ENCODE measurements at places on chromosomes 16 and 17. TPM values are rescaled to one million over a fixed set of nuclear protein-coding genes. Genes with fewer than 3 reads are reported as not detected.

- H3K27me3 ChIP-seq, result peaks cover 2% of the 10 kb centered on the region
- DNase-seq, result no peak
- peaks cover 15% of the 10 kb centered on the region for H3K4me1 ChIP-seq
- no peak overlapping the region for H3K27ac ChIP-seq
Observed at GRCh38 chr17:73141411-73141810, 23.4 kb upstream of the SSTR2 start.

- no peaks in the 10 kb centered on the region for H3K27me3 ChIP-seq
- no peak overlapping the region for H3K4me3 ChIP-seq
- H3K27ac ChIP-seq, result no peak overlapping the region
- no peak for DNase-seq
Observed at GRCh38 chr16:17457513-17457912, 13.2 kb downstream of the XYLT1 start.

Gene GRN
- total RNA-seq, result 58.8 TPM

Gene CXCL16
- total RNA-seq, result 2.7 TPM

Gene DYNLRB2
- not detected for total RNA-seq

DNA sequence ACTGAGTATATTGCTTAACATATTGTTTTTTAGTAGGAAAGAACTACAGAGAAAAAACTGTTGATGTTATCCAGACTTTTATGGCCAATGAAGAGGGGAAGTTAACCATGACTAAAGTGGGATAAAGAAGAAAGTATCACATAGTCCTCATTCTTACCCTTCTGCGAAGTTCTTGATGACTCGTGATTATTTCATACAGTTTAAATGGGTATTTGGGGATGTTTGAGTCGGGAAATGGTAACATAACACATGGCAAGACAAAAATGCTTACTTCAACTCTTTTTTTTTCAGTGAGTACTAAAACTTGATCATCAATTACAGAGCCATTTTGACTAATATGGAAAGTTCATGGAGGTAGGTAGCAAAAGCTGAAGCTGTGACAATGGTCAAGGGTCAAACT, 4.9 kb downstream of the POLG2 start:
- H3K4me1 ChIP-seq, result peaks cover 38% of the 10 kb centered on the region
- no peaks in the 10 kb centered on the region for H3K27me3 ChIP-seq
- DNase-seq, result no peak
- no peak overlapping the region for H3K4me3 ChIP-seq
- peaks cover 30% of the 10 kb centered on the region for H3K36me3 ChIP-seq
- H3K27ac ChIP-seq, result no peak overlapping the region

DNA sequence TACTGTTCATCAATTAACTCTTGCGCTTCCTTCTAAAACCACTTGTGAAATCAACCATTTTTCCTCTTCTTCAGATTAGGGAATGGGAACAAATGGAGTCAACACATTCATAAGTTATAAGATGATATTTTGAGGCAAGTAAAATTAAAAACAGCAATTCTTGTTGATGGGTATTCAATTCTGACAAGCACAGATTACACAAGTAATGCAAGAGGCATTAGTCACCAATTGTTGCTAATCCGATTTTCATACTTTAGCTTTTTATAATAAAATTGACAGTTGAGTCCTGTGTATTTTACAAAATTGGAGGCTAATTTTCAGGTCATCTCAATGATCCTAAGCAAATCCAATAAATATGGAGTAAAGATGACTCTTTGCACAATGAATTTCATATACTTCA, 918.4 kb upstream of the SOX9 start:
- H3K4me3 ChIP-seq, result no peak overlapping the region
- H3K27ac ChIP-seq, result no peak overlapping the region
- H3K4me1 ChIP-seq, result no peaks in the 10 kb centered on the region
- no peaks in the 10 kb centered on the region for H3K36me3 ChIP-seq
- H3K27me3 ChIP-seq, result no peaks in the 10 kb centered on the region

Gene KRT33B
- not detected for total RNA-seq

Gene TBC1D16
- total RNA-seq, result 2.1 TPM

GRCh38 chr16:17463335-17463734, 7.4 kb downstream of the XYLT1 start:
- no peaks in the 10 kb centered on the region for H3K27me3 ChIP-seq
- H3K4me1 ChIP-seq, result peaks cover 56% of the 10 kb centered on the region
- H3K4me3 ChIP-seq, result peak overlapping the region; percentile 6
- DNase-seq, result no peak

Gene TBC1D3
- total RNA-seq, result not detected

Data from activated naive CD8-positive, alpha-beta T cell treated with anti-CD3 and anti-CD28 coated beads, Interleukin-2, amount 10 ng/mL, durations not matched to agents 7 days and 5 days (primary cell).